ENCODE measurements at places on chromosomes 3 and 15.

DNA sequence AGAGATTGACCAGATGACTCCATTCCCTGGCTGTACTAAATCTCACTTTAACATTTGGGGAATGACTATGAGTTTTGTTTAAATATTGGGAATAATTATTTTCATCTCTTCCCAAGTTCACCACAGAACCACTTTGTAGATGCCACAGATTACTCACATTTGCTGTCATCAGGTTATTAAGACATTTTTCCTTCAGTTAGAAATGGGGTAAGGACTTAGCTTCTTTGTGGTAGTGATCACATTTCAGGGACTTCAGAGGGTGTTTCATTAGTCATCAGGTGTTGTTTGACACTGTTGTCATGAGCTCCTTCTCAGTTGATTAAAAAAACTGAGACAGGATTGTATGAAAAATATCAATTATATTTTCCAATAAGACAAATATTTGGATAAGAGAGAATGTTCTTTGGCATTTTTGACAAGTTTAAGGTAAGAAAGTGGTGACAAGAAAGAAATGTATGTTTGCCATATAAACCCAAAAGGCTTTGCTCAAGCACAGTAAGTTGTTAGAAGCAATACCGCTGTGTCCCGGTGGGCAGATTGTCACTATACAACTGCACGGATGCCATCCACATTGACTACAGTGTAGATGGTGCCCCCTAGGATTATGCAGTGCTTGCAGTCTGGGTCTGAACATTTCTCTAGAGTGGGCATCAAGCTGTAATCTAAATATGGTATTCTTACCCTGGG is 22.3 kb downstream of the FBXL2 start:
- no peak for DNase-seq

DNA sequence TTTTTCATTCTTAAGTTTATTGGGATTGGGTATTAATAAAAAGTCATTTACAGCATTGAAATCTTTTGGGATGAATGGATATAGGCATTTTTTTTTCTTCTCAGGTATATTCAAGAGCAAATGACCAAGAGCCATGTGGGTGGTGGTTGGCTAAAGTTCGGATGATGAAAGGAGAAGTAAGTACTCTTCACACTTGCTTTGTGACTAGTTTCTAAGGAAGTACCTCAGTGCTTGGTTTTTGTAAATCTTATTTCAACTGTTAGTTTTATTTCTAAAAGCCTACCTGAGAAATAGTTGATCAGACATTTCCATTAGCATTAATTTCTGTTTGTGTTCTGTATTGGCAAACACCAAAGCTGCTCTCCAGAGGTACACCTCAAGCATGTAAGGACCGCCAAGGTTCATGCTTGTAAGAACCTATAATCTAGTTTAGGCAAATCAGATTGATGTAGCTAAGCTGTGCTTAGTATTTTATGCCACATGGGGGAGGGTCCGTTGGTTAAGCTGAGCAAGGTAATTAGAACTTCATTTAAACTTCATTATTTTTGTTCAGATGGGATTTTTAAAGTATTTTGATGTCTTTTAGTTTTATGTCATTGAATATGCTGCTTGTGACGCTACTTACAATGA is 35.4 kb downstream of the FXR1 start:
- no peak for DNase-seq

- no peak for DNase-seq
Observed at GRCh38 chr15:89042387-89042786, 45.9 kb upstream of the ABHD2 start.

DNA sequence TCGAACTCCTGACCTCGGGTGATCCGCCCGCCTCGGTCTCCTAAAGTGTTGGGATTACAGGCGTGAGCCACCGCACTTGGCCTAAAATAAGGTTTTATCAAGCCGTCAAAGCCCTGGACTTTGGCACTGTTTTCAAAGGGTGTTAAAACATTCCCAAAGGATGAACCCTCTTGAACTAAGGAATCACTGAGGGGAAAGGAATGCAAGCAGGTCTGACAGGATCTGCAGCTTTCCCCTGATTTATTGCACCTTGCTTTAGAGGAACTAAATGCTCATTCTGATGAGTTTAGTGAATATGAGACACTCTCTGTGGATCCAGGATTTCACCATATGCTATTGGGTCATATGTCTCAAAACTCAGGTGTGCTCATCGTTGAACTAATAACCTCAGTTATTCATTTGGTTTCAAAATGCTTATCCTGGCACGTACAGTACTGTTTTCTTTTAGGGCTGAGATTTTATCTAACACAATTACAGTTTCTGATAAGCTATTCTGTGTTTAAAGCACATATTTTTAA is 63.0 kb upstream of the TSC22D2 start:
- peak; percentile 81 for DNase-seq

DNA sequence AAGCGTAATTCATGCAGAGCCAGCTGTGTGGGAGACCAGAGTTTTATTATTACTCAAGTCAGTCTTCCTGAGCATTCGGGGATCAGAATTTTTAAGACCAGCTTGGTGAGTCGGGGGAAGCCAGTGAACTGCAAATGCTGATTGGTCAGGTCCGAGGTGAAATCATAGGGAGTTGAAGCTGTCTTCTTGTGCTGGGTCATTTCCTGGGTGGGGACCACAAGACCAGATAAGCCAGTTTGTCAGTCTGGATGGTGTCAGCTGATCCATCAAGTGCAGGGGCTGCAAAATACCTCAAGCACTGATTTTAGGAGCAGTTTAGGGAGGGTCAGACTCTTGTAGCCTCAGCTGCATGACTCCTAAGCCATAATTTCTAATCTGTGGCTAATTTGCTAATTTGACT is 228.1 kb upstream of the ATP10A start:
- DNase-seq = no peak

DNA sequence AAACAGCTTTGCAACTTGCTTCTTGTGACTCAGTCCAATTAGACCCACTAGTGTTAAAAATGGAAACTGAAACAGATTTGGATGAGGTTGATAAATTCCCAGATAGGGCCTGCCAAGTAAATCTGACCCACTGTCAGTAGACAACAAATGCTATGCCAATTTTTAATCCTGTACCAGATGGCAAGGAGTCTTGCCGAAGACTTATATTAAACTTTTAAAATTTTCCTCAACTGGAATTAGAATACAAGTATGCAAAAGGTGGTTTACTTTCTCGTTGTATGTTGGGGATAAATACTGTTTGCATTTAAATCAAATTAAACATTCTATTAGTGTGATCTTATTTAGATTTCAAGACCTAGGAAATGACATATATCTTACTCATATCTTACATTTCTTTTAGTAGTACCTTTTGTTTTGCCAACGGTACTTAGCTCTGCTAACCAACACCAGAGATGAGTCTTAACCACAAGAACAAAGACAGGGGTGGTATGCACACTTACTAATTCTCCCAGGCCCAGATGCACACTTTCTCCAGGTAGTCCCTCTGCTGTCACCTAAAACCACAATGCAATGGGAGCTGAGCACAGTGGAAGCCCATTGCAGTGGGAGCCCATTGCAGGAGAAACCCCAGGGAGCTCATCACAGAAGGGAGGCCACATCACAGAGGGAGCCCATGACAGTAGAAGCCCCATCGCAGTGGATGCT is 77.8 kb downstream of the WWTR1 start:
- DNase-seq = no peak

DNA sequence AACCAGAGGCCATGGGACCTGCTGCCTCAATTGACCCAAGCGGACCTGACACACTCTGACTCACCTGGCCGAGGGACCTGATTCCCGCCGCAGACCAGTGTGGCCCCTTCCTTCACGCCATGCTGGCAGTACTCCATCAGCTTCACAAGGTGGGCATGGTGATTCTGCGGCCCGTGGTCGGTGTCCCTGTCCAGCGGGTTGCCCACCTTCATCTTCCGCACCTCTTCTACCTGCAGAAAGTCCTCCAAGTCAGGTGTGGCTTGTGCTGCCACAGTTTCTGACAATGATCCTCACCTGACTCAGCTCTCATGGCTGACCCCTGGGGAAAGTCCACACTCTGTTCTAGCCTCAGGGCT is 25.9 kb upstream of the SLC41A3 start:
- DNase-seq = no peak
